Brain microvascular endothelial cell (primary cell): ENCODE measurements at places on chromosomes 4 and X.
A peak's percentile ranks its signal among the peaks of the same experiment; 100 is the strongest.

DNA sequence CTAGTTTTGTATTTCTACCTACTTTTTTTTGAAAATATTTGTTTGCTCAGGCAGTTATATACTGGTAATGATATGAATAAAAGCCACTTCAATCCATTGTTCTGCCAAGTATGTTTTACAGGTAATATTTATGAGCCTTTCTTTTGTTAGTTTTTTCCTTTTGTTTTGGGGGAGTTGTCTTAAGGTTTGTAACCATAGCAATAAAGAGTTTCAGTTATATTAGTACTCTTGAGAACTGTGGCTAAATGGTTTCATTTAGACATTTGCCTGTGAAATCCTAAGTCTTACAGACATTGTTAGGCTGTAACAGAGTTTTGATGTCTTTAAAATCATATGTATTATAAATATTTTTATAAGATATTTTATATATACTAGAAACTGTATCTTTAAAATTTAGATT, 150.1 kb downstream of the DIPK2B start:
- no peak for DNase-seq

GRCh38 chrX:29941287-29941686, 274.1 kb upstream of the MAGEB2 start:
- peak; percentile 45 for DNase-seq

- DNase-seq = peak; percentile 28
These were observed at the start of gene PCDH7 for GRCh38 chr4:30720021-30720660. Gene PCDH7 (plus strand): TSS chr4:30720369. CDS start chr4:30721423, 1,054 bp downstream.

DNA sequence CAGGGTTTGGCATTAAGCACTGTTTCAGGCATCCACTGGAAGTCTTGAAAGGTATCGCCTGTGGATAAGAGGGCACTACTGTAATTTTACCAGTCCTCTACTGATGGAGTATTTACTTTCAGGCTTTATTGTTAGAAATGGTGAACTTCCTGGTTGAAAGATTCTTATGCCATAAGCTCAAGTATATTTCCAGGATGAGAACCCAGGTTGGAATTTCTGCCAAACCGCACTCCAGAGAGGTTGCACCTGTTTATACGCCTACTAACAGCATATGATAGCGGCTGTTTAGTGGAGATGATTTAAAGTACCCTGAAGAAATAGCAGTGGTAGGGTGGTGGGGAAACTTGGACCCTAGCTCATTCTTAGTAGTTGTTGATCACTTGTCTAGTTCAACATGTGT, 9.9 kb downstream of the FNIP2 start:
- DNase-seq = no peak

- no peak for DNase-seq
These were observed 91.0 kb downstream of the MID1 start for GRCh38 chrX:10529344-10529743.

DNA sequence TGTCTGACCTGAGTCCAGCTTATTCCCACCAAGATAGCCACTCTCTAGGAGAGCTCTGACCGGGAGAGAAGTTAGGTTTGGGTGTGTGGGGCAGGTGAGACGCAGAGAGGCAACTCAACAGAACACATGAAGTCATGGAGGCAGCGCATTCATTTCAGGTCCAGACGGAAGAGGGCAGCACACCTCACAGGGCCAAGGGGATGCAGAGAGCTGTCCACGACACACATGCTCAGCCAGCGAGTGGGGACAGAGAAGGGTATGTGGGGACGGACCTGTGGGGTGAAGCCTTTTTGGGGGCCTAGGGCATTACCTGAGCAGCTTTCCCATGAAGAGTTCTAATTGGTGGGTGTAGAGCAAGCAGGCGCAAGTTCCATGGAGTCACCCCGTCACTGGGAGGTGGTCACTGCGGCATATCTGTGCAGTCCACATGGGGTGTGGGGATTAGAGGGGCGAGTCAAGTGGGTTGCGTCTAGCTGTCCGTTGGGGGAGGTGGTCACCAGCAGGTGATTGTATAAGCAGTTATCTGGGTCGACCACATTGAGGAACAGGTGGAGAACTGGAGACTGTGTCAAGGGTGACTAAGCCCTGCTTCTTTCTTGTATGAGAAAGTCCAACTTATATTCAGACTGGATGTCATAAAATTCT, 24.3 kb upstream of the UXT start:
- no peak for DNase-seq

DNA sequence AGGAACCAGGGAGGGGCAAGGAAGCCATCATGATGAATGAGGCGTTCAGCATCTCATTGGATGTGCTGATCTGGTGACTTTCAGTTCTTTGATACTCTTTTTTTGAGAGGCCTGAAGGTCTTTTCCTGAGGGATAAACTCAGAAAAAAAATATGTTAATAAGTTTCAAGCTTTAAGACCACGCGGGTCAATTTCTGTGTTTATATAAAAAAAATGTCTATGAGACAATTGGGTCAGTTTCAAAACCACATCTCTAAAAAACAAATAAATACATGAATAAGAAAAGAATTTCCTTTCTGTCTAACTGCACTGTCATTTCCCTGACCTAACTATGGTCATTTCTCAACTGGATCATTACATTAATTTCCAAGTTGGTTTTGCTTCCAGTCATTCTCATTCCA, 62.6 kb downstream of the TRIML1 start:
- DNase-seq = peak; percentile 3
